ENCODE measurements at places on chromosomes 6 and 20.

- DNase-seq: no peak
Observed at GRCh38 chr6:44076356-44077213, 50.7 kb downstream of the MRPL14 start.

- DNase-seq: no peak
Observed at GRCh38 chr6:24193364-24193763, 67.3 kb downstream of the NRSN1 start.

DNA sequence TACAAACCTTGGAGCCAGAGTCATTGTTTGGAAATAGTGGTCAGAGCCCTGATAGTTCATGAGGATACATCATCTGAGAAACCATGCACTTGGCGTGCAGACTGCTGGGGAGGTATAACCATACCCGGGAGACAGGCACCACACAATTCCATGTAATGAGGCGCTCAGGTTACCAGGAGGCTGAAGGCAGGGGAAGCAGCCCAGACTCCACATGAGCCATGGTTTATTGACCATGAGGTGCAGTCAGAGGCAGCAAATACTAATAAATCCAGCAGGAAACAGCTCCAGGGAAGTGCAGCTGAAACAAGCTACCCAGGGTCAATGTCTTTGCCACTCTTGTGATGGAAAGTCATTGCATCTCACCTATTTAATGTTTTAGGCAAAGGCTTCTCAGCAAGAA, 156.0 kb downstream of the TBC1D7 start:
- DNase-seq: no peak

- no peak for DNase-seq
Observed at GRCh38 chr6:136932599-136932998, 10.5 kb downstream of the SLC35D3 start.

- no peak for DNase-seq
Observed at GRCh38 chr6:91669154-91669870, 1082.4 kb upstream of the MAP3K7 start.

GRCh38 chr6:134169871-134170486, 117.6 kb upstream of the SLC2A12 start:
- no peak for DNase-seq

DNA sequence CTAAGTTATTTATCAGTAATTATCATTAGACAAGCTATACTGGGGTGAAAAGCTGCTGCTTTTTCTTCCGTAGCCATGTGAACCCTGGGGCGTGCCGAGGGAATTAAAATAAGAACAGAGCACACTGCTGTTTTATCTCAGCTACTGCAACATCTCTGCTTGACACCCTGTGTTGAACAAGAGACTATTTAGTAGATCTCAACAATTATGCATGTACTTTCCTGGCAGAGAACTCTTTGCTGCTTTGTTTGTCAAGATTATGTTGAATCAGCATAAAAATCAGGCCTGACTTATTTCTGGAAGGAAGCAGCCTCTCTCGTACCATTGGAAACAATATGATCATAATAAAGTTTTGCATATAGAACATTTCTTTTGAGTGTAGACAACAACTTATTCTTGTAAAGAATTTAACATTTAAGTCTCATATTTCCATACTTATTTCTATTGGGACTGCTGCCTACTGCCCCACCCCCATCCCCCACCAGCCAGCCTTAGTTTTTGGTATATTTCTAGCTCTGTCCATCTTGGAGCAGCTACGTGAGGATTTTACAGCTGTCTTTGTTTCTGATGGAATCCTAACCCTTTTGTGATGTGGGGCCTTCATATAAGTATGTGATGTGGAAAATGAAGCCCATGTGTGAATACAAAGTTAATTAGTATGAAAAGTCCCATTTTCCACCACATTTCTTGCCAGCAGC, 1011.4 kb downstream of the KIF16B start:
- DNase-seq: no peak

DNA sequence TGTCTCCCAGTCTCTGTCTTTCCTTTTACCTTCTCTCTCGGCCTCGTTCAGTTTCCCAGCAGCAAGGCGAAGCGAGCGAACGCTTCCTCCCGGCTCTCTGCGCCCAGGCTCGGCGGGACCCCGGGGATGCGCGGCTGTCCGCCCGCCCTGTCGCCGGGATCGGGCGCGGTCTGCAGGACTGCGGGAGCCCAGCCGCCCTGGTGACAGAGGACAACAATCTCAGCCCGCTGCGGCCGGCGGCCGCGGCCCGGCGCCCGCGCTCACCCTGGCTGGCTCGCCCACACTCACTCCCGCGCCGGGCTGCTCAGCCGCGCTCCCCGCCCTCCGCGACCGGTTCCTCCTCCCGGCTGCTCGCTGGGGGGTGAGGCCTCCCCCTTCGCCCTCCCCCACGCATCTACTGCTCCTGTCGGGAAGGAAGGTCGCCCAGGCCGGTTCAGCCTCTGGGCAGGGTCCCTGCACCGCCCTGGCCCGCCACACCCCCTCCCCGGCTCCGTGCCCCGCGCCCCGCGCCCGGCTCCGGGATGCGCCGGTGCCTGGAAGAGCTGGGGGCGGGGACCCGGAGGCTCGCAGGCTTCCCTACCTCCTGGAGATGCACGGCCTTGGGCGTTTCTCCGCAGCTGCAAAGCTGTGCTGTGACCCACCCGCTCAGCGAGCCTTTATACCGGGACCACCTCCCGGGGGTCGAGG, 410 bp downstream of the SYNE1 start:
- no peak for DNase-seq

GRCh38 chr6:107714104-107714503, 110.0 kb downstream of the SCML4 start:
- no peak for DNase-seq

GRCh38 chr6:30060606-30061091, 416 bp upstream of the POLR1H start:
- DNase-seq: no peak

DNA sequence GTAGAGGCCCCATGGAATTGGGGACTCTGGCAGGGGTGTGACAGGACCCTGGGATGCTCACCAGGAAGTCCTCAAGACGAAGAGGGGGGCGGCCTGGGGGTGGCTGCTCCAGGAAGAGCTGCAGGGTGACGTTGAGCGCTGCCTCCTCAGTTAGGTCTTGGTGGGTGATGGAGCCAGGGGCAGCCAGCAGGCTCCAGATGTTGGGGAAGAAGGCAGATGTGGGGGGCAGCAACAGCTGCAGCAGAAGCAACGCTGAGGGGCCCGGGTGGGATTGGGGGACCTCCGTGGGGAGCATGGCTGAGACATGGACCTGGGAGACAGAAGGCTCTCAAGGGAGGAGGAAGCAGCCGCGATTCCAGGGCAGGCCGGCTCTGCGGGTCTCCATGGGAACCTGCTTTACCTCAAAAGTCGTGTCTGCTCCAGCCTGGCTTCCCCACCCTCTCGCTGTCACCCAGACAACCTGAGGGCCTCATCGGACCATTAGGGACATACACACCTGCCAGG, 591 bp downstream of the VWA7 start:
- no peak for DNase-seq

- no peak for DNase-seq
Observed at GRCh38 chr6:110823146-110823545, 7.9 kb upstream of the CDK19 start.

GRCh38 chr20:45098103-45098773, 2.7 kb downstream of the KCNS1 start:
- no peak for DNase-seq

- no peak for DNase-seq
Observed at GRCh38 chr20:58293453-58293852, 16.1 kb upstream of the RAB22A start.

DNA sequence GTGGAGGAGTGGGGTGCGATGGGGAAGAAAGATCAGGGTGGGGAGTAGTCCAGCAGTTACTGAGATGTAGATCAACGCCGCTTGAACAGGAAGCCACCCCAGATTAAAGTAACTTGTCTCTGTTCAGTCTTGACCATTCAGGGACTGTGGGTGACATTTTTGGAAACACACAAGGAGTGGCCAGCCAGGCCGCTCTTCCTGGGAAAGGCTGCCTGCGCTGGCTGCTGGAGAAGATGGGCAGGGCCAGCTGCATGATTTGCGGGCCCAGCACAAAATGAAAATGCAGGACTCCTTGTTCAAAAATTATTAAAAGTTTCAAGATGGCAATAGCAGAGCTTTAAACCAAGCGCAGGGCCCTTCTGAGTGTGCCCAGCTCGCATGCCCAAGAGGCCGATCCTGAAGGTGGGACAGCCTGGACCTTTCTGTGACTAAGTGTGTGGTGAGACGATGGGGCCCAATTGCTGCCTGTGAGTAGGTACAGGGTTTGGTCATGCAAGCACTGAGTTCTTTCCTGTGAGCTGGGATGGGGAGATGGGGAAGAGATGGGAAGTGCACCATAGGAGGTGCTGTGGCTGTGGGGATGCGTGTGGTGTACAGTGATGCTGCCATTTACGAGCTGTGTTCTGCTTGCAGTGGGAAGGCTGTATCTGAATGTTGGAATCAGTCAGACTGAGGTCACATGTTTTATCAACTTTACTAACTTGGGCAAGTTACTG, 51.3 kb downstream of the DAAM2 start:
- no peak for DNase-seq

GRCh38 chr6:51562198-51562597, 525.2 kb downstream of the PKHD1 start:
- no peak for DNase-seq

DNA sequence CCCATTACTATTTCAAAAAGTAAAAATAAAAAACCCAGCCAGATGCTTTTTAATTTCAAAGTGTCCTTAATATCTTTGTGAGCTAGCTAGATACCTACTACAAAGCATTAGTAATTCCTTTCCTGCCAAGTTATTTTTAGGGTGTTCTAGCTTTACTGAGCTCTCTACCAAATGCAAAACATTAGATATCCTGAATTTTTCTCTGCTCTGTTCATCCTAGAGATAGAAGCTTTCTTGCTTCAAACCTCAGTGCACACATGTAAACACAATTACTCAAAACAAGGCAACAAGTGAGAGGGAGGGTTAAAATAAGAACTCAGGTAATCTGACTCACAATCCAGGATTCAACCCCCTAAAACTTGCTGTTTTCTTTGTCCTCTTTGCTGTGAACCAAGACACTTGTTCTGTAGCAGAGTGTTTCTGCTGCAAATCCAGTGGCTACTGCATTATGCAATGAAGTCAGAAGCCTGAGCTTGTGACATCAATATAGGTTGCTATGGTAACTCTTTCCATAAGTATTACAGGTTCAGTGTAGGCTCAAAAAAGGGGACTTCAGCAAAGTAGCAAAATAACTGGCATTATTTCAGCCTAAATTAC, 72.6 kb upstream of the STXBP5 start:
- no peak for DNase-seq

DNA sequence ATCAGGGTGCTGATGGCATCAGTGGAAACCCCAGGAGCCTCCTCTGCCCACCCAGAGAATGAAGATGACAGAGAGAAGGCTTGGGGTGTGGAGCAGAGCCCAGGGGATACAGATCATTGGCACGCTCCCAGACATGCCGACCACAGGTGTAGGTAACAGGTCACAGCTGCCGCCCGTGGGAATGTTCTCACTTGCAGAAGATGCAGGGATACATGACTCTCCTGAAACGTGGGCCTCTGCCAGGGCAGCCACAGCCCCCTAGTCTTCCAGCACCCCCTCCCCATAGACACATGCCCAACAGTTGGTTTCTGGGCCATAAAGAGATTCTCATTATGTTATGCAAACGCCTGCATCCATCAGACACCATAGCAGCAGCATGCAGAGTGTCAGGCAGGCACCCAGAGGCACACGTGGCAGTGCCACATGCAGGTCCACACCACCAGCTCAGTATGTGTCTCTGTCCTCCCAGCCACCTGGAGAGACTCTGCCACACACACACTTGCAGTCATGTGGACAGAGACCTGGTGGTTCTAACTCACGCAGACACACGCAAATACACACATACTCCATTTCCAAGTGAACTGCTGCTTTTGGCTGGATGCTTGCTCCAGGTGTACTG, 45.5 kb downstream of the LRFN2 start:
- no peak for DNase-seq

DNA sequence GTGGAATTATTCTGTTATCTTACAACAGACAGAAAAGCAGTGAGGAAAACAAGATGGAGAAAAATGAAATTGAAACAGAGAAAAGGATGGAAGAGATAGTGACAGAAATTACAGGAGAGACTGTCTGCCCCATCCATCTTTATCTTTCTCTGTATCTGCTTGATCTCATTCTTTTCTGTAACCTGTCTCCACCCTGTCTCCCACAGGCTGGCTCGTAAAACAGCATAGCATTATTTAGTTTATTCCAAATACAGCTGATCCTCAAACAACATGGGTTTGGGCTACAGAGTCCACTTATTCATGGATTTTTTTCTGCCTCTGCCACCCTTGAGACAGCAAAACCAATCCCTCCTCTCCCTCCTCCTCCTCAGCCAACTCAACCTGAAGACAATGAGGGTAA, 482.3 kb upstream of the JARID2 start:
- DNase-seq: no peak

DNA sequence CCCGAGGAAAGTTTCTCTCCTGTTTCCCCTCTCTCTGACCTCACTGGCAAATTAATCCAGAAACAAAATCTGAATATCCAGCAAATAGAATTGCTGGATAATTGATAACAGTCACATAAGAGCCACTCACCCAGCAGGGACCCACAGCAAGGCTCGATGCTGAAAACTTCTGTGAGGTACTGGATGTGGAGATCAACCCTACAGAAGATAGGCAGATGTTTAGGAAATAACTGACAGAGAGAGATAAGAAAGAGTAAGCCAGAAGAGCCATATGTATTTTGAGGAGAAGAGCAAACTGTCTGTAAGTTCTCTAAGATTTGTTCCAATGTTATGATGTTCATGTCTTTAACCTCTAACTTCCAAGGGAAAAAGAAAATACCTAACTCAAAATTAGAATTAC, 59.7 kb downstream of the PKHD1 start:
- no peak for DNase-seq

DNA sequence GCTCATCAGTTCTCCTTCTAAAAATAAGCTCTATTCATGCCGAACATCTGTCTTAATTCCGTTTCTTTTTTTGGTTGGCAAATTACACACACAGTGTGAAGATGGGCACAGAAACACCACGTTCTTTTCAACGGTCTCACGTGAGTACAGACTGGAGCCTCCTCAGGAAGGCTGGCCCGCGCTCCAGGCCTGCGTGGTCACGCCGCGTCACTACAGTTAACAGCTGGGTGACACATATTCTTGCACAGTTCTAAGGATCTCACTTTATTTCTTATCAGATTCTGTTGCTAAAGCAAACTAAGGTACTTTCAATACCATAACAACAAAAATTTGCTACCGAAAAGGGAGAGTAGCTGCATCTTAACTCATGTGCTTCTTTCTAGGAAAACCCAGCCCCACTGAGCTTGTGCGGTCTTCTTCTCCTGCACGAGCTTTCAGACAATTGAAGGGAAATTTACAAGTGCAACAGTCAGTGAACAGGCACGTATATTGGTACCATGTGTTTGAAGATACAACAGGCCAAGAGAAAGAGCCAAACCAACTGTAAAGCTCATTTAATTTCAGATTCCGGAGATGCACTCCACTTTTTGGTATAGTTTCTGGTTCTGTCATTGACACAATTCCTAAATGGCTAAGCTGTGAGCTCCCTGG, 55.6 kb upstream of the MPC1 start:
- no peak for DNase-seq

GRCh38 chr20:62068997-62069396, 3.3 kb upstream of the TAF4 start:
- no peak for DNase-seq

GRCh38 chr6:48027704-48028435, 83.1 kb downstream of the PTCHD4 start:
- DNase-seq: no peak

Measured in activated T-cell treated with anti-CD3 and anti-CD28 coated beads for 4 hours (primary cell).